Left kidney (tissue), 8 donors: ENCODE measurements at places on chromosomes 6 and 20. TPM values are rescaled to one million over a fixed set of nuclear protein-coding genes. Genes with fewer than 3 reads are reported as not detected.
A peak's percentile ranks its signal among the peaks of the same experiment; 100 is the strongest.

DNA sequence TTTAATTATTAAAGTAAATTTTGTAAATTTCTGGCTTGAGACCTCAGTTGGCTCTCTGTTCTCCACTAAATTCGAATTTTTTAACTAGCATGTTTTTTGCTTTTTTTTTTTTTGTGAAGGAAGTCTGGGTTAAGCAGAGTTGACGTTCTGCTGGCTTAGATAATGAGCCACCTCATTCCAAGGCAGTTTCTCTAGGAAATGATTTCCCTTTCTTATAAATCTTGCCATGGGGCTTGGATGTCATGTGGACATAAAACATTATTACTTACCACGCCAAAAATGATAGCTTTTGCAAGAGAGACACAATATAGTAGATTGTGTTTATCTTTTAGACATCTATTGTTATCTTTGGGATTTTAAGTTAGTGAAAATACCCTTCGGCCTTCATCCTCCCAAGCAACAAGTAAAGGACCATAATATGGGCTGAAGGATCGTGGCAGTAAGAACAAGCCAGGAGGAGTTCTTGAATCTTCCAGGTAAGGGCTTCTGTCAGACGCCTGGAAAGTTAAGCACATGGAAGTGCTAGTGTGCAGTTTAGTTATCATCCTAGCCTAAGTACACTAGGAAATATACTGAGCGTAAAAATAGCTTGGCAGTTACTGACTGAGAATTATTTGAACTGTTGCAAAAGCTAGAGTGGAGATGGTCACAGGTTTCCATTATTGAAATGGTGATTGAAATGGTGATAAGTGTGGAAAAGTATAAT lies 30.7 kb downstream of the ADGRG6 start:
- DNase-seq: no peak

- no peak for DNase-seq
These were observed 8.6 kb downstream of the MMP9 start for GRCh38 chr20:46017272-46017671.

The NKX2-4 gene
- polyA plus RNA-seq: not detected

GRCh38 chr6:36781669-36782068 lies 57.6 kb downstream of the CPNE5 start:
- no peak for DNase-seq

DNA sequence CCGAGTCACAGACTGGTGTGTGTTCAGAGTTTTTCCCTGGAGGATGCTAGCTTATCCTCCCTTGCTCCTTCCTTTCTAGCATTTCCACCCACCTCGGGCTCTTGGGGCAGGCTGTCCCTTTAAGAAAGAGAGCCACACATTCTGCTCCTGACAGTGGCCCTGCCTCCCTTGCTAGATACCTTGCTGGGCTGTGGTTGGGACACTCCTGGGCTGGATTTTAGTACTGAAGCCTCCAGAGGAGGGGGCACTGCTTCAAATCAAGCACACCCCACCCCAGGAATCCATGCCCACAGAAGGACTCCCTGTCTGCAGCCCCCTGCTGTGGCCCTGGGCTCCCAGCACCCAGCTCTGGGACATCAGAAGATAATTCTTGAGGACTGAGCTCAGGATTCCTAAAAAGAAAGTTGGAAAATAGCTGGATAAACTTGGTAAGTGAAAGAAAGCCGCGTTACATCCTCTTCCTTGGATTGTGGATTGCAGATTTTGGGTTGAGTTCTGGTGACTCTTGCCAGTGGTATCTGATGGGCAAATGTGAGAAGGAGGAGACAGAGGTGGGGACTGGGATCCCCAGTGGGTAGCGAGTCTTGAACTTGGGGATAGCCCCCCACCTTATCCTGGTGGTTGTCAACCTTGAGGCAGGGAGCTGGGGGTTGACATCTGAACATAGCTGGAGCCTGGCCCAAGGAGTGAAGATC lies 29.0 kb downstream of the DAAM2 start:
- DNase-seq: no peak

The IL17F gene
- 0.40 TPM for polyA plus RNA-seq

GRCh38 chr6:24064106-24064505 lies 61.9 kb upstream of the NRSN1 start:
- DNase-seq: peak; percentile 29

DNA sequence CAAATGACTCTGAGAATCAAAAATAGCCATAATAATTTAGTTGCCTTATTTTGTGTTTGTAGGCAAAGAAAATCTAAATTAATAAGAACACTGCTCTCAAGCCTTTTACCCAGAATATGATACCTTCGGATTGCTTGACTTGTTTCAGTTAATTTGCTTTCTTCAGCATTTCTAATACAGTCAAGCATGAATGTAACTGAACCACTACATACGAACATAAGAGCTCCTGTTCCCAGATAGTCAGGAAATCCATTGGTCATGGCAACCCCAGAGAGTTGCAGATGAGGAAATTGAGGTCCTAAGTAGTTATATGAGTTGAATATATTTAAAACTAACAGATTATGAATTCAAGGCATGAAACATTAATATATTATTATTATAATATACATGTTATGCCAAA lies 2.9 kb downstream of the FRK start:
- DNase-seq: no peak
